ENCODE measurements at places on chromosomes 1 and 21.

DNA sequence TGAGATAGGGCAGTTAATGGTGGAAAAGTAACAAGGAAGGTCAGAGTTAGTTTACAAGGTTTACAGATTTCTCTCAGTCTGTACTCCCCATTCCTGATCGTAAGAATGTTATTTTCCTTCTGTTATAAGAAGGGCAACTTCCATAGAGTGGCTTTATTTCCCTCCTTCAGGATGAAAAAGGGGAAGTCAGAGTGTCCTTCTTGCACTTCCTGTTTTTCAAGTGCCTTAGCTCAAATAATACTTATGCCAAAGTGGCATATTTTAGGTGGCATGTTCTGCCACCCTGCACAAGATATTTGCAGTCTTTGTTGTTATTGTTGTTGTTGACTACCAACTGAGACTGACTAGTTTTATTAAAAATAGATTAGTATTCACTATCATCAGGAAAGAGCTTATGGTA lies 730.7 kb upstream of the ADGRL4 start:
- no peak for DNase-seq

- no peak for DNase-seq
These were observed 147.4 kb downstream of the ZNF281 start for GRCh38 chr1:200262326-200262965.

DNA sequence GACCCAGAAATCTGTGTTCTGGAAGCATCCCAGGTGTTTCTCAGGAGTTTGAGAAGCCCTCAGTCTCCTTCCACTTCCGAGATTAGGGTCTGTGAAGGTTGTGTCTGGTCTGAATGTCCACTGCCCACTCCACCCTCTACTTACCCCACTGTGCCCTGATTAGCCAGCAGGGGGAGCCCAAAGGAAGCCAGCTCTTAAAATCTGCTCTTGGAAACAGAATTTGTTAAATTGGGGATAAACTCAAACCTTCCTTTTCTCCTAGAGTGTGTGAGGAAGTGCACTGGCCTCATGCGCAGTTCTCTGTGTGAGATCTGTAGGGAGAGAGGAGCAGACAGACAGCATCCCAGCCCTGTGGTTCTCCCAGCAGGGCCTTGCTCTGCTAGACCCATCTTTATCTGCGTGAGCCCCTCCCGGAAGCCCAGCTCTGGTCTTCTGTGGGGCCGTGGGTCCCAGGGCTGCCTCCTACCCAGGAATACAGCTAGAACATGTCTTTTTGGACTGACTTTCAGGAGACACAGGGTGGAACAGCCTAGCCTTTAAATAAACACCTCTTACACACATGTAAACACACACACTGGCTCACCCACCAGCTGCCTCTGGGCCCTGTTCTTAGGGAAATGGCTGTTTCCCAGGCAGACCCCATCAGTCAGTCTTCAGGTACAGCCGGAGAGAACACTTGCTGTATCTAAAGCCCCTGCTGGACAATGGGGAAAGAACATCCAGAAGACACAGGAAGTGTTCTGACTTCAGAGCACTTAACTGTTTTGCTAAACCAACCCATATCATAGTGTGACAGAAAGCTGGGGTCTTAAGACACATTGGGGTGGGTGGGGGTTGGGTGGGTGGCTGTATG lies 52.2 kb downstream of the SMYD2 start:
- peak; percentile 70 for DNase-seq

DNA sequence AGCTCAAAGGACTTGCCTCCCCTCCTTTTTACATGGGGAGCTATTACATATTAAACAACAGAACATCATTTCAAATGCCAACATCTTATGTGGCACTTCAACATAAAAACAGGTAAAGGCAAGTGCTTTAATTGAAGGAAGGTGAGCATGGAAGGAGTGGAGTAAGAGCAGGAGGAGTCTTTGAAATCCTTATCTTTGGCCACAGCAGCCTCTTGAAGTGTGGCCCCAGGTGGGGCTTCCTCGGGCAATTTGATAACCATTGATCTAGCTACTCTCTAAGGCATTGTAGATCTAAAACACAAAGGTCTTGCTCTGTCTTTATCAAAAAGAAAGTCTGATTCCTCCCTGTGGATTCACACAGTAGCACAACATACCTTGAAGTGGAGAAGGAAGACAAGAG lies 70.9 kb upstream of the PPP2R5A start:
- DNase-seq, result no peak

GRCh38 chr1:21434394-21434793 lies 5.5 kb upstream of the NBPF3 start:
- no peak for DNase-seq

GRCh38 chr1:23989263-23989662 lies 9.1 kb upstream of the SRSF10 start:
- no peak for DNase-seq

GRCh38 chr21:26194326-26194725 lies 23.8 kb upstream of the APP start:
- no peak for DNase-seq

GRCh38 chr21:29349702-29350101 lies 51.0 kb downstream of the BACH1 start:
- DNase-seq, result no peak

DNA sequence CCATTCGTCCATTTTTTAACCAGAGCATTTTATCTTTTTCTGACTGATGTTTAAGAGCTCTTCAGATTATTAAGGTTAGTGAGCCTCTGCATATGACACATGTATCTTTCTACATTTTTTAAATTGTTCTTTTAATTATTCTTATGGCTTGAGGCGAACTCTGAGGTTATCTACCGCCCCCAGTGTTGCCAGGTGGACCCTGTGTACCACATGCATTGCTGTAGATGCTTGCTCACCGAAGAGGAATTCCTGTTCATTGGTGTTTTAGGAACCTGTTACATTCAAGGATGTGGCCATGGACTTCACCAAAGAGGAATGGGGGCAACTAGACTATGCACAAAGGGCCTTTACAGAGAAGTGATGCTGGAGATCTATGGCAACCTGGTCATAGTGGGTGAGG lies 31.8 kb downstream of the ZNF684 start:
- DNase-seq, result no peak

DNA sequence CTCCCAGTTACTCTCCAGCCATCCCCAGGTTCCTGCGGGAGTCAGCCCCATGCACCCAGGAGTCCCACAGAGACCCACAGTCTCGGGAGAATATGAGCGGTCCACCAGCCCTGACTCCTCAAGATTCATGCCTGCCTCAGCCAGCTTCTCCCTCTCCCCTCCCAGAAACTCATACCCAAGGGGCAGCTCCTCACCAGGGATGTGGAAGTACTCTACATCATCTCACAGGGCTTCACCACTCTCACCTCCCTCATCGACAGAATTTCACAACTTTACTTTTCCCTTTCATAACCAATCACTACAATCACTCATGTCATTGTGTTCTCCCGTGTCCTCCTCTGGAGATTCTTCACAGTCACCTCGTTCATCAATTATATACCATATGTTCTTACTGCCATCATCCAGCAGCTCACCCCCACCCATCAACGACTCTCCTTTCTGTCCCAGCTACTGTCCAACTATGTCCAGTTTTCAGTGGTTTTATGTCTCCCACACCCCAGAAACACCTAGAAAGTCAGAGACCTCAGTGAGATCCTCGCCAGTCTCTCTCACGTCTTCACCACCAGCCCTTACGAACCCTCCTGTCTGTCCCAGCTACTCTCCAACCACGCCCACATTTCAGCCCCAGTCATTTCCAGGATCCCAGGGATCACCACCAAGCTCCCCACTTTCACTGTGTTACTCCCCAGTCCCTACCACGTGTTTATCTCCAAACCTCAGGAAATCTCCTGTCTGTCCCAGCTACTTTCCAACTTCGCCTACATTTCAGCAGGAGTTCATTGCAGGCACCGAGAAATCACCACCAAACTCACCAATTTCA lies 1530.1 kb upstream of the TPTE start:
- no peak for DNase-seq

DNA sequence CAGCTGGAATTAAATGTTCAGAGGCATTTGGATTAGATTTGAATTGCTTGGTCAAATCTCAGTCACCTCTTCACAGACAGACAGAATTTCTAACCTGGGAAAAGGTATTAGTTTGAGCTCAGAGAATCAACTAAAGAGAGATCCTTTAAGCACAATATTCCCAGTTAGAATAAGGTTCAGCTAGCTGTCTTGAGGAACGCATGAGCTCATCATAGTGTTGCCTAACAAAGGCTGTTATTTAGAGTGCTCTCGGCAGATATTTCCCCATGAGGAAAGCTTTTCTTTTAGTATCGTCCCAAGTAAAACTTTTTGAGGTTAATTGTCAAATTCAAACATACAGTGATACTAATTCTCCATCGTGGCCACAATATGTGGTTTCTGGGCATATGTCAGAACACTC lies 269.9 kb downstream of the HLX start:
- no peak for DNase-seq

GRCh38 chr1:30379684-30380624 lies 343.4 kb downstream of the MATN1 start:
- DNase-seq, result peak; percentile 72

DNA sequence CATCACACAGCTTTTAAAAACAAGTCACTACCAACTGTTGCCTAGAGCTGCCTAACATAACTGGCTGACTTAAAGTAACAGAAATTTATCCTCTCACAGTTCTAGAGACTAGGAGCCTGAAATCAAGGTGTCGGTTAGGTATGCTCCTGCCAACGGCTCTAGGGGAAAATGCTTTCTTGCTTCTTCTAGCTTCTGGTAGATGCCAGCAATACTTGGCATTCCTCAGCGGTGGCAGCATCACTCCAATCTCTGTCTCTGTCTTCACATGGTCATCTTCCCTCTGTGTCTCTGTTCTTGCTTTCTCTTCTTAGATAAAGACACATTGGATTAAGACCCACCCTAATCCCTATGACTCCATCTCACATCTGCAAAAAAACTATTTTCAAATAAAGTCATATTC lies 51.5 kb downstream of the DMRTA2 start:
- no peak for DNase-seq

- DNase-seq, result no peak
These were observed 55.8 kb upstream of the CLDN14 start for GRCh38 chr21:36535618-36536241.

GRCh38 chr1:6300342-6301048 lies 39.6 kb upstream of the GPR153 start:
- peak; percentile 7 for DNase-seq

GRCh38 chr21:43269440-43269839 lies 100.6 kb downstream of the CRYAA start:
- DNase-seq, result no peak

GRCh38 chr1:234553240-234554188 lies 56.5 kb downstream of the IRF2BP2 start:
- DNase-seq, result no peak

GRCh38 chr1:156942576-156942975 lies 22.1 kb downstream of the LRRC71 start:
- no peak for DNase-seq

- peak; percentile 93 for DNase-seq
These were observed 22.1 kb upstream of the TDRD10 start for GRCh38 chr1:154479764-154480421.

DNA sequence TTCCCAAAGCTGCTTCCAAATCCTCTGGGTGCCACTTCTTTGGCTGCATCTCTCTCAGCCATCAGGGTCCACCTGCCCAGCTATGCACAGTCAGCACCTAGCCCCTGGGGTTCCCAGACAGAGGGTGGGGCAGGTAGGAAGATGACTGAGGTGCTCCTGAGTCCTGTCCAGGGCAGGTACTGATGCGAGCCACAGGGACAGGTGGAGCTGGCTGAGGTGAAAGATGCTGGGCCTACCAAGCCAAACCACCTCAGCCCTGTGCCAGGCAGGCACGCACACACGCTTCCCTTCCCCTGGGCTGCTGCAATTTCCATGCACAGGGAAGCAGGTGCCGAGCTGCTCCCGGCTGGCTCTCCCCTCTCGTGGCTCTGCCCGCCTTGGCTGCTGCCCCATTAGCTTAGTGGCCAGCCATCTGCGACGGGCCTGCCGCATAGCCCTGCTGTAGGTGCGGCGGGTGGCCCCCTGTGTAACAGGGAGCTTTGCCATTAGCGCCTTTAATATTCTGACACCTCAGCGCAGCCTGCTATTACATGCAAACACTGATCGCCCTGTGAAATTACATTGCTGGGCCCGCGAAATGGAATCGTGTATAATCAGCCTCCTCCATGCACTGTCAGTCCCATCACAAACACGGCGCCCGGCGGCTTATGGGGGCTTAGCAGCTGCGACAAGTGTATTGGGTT lies 38.9 kb downstream of the DMAP1 start:
- DNase-seq, result no peak

DNA sequence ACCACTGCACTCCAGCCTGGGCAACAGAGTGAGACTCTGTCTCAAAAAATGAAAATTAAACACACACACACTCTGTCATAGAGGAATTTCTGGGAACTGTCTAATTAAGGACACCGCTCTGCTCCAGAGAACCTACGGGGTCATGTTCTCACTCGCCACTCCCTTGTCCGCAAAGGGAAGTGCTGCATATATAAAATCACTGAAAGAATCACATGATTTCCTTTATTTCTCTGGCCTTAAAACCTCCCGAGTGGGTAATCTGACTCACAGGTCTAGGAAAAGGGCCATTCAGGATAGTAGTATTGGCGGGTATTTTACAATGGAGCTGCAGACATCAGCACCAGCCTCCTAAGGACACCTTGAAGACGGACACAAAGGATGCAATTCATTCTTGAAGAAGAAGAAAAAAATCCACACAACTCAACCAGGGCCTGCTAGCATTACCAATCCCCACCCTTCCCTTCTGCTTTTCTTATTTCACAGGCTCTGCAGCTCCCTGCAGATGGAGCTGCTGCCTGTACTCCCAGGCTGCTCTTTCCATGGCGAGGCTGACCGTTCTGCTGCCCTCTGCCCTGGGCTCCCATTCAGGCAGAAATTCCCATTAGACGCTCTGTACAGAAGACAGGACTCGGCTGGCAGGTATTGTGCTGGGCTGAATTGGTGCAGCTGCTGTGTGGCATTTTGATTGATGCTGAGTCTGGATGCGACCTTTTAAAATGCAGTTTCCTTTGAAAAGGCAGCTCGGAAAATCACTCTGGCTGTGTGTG lies 53.3 kb upstream of the FAM89A start:
- DNase-seq, result peak; percentile 22

DNA sequence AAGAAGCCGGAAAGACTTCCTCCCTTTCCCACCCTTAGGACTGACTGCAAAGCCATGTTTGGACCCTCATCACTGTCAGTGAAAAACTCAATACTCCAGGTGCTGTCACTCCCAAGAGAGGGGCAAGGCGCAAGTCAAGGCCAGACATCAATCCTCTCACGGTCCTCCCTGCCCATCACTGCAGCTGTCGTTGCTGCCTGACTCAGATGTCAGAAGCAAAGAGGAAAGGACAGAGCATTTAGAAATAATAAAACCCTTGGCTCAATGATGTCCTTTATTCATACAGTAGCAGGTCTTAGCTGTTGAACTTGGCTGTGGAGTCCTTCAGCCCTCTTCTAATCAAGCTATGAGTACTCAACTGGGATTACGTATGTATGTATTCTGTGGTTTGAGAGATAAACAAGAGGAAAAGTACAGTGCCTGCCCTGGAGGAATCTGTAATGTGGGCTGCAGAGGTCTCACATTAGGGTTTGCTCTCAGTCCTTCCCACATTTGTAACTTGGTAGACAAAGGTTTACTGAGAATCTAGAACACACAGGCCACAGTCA lies 13.5 kb downstream of the SUSD4 start:
- no peak for DNase-seq

GRCh38 chr1:24830680-24831272 lies 85.5 kb downstream of the CLIC4 start:
- DNase-seq, result peak; percentile 80

- no peak for DNase-seq
These were observed 3.5 kb upstream of the ILDR2 start for GRCh38 chr1:166978821-166979220.
